Activated naive CD4-positive, alpha-beta T cell treated with anti-CD3 and anti-CD28 coated beads, Interleukin-2, amount 50 U/mL, for 72 hours (primary cell): ENCODE measurements at places on chromosomes 4 and X.

- DNase-seq: no peak
Observed at GRCh38 chrX:2226182-2226581, 274.6 kb downstream of the DHRSX start.

DNA sequence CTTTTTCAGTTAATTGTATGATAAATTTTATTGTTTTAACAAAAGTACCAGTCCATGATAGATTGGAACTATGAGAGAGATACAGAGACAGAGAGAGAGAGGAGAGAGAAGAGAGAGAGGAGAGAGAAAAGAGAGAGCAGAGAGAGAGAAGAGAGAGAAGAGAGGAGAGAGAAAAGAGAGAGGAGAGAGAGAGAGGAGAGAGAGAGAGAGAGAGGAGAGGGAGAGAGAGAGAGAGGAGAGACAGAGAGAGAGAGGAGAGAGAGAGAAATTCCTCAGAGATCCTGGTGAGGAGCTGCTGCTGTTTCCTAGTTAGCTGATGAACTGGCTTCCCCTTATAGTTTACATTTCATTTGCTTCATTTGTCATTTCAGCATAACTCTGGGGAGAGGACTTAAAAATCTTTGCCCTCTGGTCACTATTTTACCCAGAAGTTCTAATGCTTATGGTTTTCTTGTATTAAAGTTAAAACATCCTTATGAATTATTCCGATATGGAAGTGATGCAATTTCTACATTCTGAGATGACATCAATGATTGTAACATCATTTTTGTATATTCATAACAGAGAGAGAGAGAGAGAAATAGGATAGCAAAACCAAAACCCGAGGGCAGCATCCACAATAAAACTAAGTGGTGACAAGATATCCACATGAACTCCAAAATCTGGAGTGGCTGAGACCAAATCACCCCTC lies 10.8 kb downstream of the CTAG1A start:
- DNase-seq: no peak

- no peak for DNase-seq
Observed at GRCh38 chrX:17020851-17021821, 74.7 kb downstream of the REPS2 start.

DNA sequence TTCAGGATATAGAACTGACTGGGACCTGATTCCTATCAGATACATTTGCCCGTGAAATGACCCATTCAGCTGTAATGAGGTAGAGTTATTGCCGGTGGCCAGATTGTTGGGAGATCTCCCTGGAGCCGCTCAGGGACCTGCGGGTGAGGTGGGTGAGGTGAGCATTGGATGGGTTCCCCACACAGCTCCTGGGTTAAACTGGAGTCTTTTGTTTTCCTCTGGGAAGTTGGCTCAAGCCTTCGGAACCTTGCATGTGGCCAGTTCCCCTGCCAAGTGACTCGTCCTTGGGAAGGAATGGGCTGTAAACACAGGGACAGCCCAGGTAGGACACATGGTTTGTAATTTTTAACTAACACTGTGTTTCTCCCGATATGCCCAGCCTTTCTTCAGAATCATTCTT lies 31.6 kb upstream of the KIT start:
- no peak for DNase-seq

GRCh38 chrX:96710031-96710430 lies 25.4 kb downstream of the DIAPH2 start:
- no peak for DNase-seq

- DNase-seq: no peak
Observed at GRCh38 chr4:117249333-117249732, 164.0 kb upstream of the TRAM1L1 start.

DNA sequence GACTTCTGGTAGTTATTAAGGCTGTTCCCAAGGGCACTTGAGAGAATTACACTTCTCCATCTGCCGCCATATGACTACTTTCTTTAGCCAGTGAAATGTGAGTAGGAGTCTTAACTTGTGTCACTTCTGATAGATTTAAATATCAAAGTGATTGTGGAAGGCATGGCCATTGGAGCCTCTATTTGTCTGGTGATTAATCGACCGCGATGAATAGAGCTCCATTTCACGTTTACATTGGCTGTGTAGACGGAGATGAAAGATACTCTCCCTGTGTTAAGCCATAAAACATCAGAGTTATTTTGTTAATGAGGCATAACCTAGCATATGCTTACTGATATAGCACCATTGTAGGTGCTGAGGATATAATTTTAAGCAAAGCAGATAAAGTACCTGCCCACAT lies 852.4 kb downstream of the CCSER1 start:
- DNase-seq: no peak

DNA sequence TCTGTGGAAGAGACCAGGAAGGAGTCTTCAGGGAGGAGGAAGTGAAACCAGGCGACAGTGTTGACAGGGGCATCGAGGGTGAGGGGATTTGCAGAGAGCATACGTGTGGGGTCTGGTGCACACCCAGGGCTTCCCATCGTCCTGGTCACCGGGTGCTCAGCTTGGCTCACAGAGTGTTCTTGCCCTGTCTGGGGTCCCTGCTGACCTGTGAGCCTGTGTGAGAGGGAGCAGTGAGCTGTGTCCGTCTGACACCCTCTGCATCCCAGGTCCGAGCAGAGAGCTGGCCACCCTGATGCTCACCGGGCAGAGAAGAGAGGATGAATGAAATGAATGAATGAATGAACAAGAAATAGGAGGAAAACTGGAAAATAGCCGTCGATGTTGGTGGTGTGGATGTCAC lies 46.5 kb downstream of the CPZ start:
- no peak for DNase-seq

- no peak for DNase-seq
Observed at GRCh38 chr4:73740353-73740778, at the start of gene CXCL8. CXCL8 (plus strand) TSS chr4:73740569; CDS start chr4:73740659, 90 bp downstream.

DNA sequence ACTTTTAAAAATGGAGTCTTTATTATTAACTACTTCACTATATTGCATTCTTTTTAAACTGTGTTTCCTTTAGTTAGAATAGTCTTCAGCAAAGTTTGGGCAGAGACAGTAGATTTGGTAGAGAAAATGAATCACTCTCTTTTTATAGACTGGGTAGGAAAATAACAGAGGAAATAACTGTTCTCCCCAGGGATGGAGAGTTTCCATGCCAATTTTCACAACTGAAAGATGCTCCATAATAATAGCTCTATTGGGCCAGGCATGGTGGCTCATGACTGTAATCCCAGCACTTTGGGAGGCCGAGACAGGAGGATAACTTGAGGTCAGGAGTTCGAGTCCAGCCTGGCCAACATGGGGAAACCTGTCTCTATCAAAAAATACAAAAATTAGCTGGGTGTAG lies 13.1 kb downstream of the HSD17B13 start:
- no peak for DNase-seq

DNA sequence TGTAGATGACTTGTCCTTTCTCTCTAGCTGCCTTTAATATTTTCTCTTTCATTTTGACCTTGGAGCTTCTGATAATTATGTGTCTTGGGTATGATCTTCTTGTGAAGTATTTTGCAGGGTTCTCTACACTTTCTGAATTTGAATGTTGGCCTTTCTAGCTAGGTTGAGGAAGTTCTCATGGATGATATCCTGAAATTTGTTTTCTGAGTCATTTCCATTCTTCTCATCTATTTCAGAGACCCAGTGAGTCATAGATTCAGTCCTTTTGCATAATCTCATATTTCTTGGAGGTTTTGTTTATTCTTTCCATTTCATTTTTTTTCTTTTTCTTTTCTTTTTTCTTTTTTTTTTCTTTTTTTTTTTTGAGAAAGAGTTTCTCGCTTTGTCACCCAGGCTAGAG lies 585.7 kb upstream of the PABPC4L start:
- DNase-seq: no peak

DNA sequence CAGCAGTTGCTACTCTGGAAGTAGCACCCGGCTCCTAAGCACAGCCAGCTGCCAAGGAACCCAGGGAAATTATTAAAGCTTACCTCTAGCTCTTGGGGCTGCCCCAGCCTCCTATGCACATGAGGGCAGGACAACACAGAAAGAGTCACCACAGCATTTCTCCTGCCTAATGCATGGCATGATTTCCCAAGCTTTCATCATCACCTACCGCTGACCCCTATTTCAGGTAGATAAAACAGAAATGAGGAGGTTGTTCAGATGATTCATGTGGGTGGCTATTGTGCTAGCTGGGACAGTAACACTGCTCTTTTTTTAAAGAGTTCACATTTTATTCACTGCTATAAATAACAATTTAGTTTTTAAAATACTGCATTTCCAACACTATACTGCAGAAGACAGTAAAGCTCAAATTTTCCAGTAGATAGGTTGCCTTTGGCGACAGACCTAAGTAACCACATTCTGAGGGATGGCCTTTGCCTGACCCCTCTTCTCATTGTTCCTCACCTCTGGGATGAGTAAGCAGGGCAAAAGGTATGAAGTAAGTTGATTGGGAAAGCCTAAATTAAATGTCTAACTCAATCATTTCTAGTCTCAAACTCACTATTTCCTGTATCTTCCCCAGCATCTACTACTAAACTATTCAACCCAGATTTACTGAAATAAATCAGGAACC lies 16.7 kb downstream of the CASK start:
- DNase-seq: no peak

DNA sequence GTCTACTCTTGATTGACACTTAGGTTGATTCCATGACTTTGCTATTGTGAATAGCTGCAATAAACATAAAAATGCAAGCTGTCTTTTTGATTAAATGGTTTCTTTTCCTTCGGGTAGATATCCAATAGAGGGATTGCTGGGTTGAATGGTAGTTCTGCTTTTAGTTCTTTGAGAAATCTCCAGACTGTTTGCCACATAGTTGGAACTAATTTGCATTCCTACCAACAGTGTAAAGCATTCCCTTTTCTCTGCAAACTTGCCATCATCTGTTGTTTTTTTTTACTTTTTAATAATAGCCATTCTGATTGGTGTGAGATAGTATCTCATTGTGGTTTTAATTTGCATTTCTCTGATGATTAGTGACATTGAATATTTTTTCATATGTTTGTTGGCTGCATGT lies 122.2 kb upstream of the PRKG2 start:
- no peak for DNase-seq

- no peak for DNase-seq
Observed at GRCh38 chr4:186557486-186557885, 2.1 kb upstream of the MTNR1A start.

- DNase-seq: no peak
Observed at GRCh38 chrX:13570261-13570605, 832 bp downstream of the EGFL6 start.

DNA sequence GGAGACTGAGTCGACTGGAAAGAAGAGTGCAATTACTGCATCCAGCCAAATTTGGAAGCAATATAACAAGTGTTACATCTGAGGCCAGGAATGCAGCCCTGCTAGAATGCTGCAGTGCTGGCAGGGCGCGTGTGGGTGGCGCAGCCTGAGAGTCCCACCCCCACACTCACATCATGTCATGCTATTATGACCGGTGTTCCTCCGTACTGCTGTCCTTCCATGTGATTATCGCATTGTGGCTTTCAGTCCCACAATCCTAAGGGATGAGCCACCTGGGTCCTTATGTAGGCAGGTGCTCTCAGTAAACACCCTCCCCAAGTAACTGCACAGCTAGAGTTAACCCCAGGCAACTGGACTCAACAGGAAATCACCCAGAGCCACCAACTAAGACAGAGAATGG lies 122.6 kb upstream of the CPEB2 start:
- DNase-seq: no peak

GRCh38 chrX:23937100-23937499 lies 29.3 kb downstream of the CXorf58 start:
- DNase-seq: no peak

- DNase-seq: no peak
Observed at GRCh38 chrX:39453889-39454621, 643.7 kb downstream of the BCOR start.

DNA sequence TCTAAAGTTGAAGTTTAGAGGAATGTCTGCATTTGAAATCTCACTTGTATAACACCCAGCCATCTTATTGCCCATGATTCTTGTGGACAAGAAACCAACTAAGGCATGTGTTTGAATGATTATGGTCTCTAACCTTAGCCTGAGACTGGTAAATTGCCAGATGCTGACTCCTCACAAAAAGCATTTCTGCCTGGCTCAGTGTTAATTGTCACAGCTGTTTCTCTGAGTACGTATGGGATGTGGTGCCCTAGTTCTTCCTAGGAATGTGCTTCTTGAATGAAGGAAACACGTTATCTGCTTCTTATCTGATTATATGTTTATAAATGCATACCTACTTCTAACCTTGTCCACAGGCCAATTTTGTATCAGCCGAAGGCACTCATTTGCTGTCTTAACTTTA lies 63.1 kb upstream of the NDP start:
- no peak for DNase-seq

GRCh38 chrX:102765217-102765616 lies 44.7 kb downstream of the GPRASP3 start:
- DNase-seq: no peak

- no peak for DNase-seq
Observed at GRCh38 chrX:135484641-135485289, 35.7 kb upstream of the INTS6L start.

DNA sequence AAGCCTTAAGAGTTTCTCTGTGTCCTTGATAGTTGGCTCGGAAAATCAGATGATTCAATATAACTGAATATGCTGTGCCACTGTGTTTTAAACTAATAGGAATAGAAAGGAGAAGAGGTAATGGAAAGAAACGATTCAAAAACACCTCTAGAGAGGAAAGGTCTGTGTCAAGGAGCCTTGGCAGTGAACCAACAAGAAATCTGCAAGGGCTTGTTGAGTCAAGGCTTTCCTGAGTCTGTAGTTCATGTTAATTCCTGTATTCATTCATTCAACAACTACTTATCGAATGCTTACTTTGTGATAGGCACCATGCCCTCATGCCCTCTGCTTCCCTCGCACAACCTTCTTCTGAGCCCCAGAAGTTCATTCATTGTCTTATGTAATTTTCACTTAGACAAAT lies 336.0 kb downstream of the PDHA2 start:
- no peak for DNase-seq

DNA sequence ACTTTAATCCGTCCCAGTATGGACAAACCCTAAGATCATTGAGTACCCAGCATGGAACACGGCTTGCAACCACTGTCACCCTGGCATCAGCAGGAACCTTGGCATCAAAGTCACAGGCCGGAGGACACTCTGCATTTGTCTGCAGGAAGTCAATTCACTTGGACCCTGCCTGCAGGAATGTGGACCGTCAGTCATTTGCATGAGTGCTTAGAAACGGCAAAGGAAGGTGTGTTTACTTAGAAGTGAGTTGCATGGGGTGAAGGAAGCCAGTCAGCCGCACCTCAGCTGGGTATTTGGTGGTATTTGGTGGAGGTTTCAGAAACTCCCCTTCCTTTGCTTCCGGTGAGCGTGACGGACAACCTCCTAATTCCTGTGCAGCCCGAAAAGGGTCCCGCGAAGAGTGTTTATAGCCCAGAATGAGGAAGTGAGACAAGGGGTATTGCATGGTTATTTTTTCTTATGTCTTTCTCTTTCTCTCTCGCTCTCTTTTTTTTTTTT lies 15.5 kb downstream of the P2RY8 start:
- DNase-seq: peak; percentile 69

DNA sequence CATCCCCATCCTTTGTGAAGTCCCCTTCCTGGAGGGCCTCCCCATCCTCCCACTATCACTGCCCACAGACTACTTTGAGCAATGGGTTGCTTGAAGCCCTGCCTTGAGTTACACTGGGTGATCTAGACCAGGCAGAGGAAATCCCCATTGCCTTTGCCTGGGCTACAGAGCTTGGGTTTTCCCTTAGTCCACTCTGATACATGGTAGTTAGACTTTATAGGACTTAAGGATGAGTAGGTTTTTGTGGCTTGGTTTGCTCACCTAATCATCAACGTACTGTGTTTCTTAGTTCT lies 56.6 kb downstream of the TMEM131L start:
- peak; percentile 49 for DNase-seq

GRCh38 chrX:16445166-16445752 lies 204.7 kb upstream of the S100G start:
- peak; percentile 19 for DNase-seq
